ENCODE measurements at places on chromosomes 1 and 21.

DNA sequence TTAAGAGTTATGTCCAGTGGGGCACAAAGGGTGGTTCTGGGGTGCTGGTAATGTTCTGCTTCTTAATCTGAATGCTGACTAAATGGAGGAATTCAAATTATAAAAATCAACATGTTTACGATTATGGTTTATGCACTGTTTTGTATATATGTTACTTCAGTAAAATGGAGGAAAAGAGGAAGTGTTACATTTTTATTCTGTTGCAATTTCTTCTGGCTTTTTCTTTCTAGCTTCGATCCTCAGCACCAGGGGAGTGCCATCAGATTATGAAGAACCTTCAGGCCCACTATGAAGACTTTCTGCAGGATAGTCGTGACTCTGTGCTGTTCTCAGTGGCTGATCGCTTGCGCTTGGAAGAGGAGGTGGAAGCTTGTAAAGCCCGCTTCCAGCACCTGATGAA, 105.5 kb downstream of the MACF1 start:
- no peak for DNase-seq

GRCh38 chr1:8745749-8746390, 71.6 kb downstream of the RERE start:
- no peak for DNase-seq

DNA sequence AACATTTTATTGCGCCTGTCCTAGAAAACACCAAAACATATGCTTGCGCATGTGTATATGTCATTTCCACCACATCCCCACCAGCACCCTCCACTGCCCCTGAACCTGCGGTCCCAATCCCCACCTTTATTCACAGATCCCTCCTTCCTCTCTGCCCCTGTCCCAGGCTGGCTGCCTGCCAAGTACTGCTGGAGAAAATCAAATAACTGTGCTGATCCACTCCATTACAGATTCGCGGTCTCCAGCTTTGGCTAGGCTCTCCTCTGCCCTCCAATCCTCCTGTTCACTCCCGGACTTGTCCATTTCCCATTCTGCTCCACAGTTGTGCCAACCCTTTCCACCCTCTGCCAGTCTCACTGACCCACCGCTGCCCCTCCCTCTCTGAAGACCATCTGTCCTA, 59.3 kb upstream of the GJB5 start:
- DNase-seq = no peak

- DNase-seq = no peak
These were observed 674 bp downstream of the CEP350 start for GRCh38 chr1:179955287-179955680.

DNA sequence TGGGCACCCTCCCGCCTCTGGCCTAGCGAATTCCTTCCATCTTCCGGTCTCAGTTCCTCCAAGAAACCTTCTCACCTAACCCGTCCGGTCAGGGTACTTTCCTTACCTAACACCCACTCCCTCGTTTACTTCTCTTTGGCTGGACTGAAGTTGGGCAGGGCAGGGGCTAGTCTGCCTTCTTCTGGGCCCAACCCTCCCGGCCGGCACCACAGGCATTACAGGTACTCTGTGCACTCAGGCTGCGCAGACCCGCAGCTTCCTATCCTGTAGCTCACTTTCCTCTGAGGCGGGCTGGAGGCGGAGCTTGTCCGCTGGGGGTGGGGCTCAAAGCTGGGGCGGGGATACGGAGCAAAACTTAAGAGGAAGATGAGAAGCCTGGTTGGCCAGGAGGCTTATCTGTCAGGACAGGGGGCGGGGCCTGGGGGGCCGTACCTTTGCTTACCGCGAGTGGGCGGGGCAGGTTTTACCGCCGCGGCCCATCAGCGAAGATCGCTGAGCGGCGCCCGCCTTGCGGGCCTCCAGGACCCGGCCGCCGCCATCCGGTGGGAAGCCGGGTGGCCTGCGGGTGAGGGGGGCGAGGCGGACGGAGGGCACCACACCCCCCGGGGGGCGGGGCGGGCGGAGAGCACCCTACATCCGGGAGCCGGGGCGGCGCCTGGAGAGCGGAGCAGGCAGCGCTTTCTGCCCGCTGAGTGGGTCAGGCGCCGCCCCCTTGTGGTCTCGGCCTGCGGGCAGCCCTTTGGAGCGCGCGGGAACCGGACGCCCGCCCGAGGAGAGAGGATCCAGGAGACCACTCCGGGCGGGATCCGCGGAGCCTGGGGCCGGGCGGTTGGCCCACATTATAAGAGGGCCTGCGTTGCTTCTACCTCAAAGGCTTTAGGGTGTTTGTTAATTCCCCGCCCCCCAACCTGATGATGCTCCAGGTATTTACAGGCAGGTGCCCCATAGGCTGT, 31.9 kb downstream of the ZNF648 start:
- peak; percentile 85 for DNase-seq

GRCh38 chr1:194469282-194469681, 1282.9 kb upstream of the B3GALT2 start:
- DNase-seq = no peak

DNA sequence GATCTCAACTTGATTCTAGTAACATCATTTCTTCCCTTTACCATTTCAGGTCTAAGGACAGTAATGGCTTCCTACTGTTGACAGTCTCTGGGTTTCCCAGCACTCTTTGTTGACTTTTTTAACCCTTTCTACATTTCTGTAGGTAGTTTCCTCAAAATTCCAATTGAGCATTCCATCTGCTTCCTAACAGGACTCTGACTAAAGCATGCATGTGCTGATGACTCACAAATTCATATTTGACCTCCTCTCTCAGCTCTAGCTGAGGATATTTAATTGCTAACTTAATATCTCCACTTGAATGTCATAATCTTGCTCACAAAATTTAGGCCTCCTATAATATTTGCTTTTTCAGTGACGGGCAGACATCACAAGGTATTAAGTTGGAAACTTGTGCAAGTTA, 93.3 kb upstream of the ZNHIT6 start:
- no peak for DNase-seq

DNA sequence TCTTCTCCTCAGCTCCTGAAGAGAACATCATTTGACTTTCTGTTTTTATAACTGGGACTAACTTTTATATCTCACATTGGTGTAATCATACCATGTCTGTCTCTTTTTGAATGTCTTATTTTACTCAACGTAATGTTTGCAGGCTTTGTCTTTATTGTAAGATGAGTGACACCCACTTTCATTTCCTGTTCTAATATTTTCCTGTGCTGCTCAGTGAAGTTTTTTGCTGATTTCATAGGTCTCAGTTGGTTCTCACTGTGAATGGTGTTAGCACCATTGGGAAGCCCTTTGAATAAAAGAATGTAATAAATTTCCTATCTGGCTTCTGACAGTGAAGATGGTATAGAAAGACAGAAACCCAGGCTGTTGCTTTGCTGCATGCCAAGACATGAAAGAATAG, 84.0 kb downstream of the RAVER2 start:
- DNase-seq = no peak

DNA sequence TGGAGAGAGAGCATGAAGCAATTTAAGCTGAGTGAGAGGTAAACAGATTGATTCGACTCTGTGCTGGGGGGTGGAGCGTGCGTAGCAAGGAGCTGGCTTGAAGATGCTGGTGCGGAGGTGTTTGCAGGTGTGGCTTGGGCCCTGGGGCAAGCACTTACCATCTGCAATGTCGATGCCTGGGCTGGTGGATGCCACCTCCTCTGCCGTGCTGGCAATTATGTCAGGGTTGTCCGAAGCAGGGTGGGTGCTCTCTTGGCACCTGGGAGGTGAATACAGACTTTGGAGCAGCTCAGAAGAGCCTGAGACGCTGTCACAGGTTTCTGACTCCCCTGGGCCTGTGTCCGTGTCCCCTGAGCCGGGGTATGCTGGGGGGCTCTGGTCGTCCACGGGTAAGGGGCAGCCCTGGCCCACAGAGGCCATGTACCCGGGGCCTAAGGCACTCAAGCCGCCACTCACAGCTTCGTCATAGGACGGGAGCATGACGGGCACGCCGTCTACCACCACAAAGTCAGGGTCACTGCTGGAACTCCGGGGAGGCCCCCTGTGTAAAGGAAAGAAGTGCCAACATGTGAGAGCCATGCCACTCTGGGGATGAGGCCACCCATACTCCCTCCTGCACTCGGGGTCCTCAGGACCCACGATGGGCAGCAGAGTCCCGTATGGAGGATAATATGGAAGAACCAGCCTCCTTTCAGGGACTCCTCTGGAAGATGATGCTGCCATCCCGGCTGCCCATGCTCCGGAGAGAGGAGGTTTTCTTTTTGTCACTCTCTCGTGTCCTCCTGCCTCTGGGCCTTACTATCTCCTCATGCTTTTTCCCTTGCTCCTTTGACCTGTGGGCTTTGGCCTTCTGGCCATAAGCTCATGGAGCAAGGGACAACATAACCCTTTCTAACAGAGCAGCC, 80.3 kb upstream of the TLR5 start:
- no peak for DNase-seq

- no peak for DNase-seq
These were observed 2.2 kb downstream of the SPATC1L start for GRCh38 chr21:46181953-46182547.

- no peak for DNase-seq
These were observed 124.3 kb downstream of the PBX1 start for GRCh38 chr1:164683235-164683634.

DNA sequence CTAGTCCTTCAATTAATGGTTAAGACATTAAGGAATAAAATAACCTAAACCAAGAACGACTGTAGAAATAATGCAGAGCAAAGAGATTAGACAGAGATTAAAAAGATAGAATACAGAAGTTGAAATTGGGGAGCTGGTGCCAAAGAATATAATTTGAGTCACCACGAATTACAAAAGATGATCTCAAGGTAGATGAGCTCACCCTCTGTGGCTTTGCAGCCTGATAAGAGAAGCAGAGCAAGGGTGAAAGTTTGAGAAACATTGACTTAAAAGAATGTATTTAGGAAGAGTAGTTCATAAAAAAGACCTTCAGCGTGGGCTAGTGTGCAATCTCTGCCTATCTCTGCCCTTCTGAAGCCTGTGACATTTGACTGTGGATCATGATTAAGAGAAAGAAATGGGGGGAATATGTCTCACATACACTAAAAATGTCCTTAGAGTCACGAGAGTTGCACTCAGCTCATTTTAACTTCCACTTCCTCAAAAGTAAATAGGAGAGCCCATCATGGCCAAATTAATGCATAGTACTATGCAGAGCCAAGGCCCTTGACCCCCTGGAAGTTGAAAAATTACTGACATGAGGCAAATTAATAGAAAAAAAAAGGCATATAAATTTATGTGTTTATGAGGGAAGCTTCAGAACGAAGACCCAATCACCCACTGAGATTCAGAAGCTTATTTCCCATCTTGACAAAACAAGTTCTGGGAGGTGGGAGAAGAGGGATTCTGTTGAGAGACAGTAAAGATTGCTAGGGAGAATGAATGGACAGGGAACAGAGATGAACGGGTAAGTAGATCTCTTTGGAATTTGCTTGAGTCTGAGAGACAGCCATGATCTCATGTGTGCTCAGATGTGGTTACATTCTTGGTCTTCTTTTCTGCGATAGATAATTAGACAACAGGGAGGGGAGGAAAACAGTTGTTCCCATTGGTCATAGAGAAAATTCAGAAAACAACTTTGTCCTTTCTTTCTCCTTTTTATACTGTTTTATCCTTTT, 395.4 kb upstream of the LRRC7 start:
- no peak for DNase-seq

All from right kidney (tissue), 9 donors.